Natural killer cell treated with Interleukin-12 subunit alpha and Interleukin-12 subunit beta and Interleukin-15 and Interleukin-18, amount 100 ng/mL, for 72 hours (primary cell): ENCODE measurements at places on chromosomes 7 and 10. TPM values are rescaled to one million over a fixed set of nuclear protein-coding genes. Genes with fewer than 3 reads are reported as not detected.

Gene GPNMB
- total RNA-seq, result not detected

DNA sequence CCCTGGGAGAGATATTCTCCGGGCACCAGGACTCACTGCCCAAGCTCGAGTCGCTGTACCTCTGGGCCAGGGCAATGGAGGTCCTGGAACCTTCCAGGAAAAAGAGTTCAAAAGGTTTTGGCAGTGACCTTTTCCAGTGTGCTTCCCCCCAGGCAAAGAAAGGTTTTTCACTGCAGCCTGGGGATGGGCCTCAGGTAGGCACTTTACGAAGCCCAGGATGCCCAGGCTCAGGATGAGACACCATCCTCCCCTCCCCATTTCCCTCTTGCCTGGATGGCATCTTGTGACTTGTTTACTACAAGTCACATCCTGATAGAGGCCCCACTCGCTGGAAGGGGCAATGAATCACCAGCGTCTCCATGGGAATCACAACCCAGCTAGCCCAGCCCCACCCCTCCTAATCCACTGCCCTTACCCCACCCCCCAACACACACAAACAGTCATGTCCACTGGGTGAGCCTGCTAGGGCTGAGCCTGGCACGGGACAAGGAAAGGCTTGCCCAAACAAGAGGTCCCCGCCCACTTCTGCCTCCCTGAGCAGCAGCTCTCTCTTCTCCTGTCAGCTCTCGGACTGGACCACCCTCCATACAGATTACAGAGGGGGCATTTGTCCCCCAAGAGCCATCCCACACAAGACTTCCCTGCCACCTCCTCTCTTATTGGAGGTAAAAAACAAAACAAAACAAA is 93.8 kb upstream of the SMNDC1 start:
- DNase-seq, result no peak

DNA sequence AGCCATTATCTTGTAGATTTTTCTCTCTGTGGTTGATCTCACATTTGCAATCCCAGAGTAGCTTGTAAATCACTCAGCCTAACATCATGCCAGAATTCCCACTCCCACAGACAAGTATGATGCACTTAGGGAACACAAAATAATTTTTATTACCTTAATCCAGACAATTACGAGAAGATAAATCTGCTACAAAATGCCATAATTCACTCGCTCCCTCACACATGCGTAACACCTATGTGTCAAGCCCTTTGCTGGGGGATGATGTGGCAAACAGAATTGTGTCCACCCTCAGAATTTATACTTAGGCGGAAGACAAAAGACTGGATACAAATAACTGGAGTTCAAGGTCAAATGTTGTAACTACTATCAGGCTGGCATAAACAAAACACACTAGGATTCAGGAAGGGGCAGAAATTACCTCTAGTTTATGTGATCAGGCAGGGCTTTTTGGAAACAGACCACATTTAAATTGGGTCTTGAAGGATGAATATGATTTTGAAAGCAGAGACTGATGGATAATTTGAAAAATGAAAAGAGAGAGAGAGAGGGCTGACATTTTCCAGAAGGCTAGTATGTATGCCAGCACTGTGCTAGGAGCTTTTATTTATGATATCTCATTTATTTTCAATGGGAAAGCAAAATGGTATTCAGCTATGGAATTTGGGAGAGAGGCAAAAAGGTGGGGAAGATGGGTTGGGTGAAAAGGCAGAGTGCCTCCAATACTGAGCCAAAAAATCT is 69.8 kb downstream of the DOCK4 start:
- no peak for DNase-seq

GRCh38 chr10:70680899-70681730 is 8.8 kb downstream of the ADAMTS14 start:
- no peak for DNase-seq

GRCh38 chr10:30675791-30676718 is 46.5 kb upstream of the LYZL2 start:
- no peak for DNase-seq

Gene PIK3CG
- total RNA-seq, result 80.7 TPM

- no peak for DNase-seq
Observed at GRCh38 chr10:22346096-22346661, 883 bp downstream of the SPAG6 start.

GRCh38 chr10:105063796-105064195 is 422.7 kb downstream of the SORCS3 start:
- DNase-seq, result no peak

DNA sequence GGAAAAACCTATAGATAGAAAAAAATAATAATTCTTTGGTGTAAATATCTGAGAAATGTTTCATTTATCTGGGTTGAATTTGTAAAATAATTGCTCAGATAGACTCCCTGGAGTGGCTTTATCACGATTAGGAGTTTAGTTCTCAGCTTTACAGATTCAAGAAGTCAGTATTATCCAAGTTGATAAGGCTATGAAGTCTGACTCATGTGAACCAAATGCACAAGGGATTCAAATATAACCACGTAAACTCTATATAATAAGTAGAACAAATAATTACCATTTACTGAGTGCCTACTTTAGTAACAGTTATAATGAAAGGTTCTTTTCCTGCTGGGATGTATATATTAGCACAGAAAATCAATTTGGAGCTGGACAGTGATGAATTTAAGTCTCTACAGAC is 290.4 kb downstream of the PRKG1 start:
- no peak for DNase-seq

Gene FEZF1
- total RNA-seq, result not detected

DNA sequence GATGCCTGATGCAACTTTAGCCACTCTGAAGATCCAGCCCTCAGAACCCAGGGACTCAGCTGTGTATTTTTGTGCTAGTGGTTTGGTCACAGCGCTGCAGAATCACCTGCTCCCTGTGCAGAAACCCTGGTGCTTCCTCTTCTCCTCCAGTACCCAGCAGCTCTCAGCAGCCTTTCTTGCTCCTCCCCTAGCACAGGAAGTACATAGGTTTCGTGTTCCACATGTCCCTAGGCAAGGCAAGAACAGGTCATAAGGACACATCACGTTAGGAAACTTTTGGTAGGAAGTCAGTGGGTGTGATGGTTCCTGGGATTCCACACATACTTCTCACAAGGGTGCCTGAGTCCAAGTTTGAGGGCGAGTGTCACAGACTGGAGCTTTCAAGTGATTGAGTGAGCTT is 167.9 kb upstream of the PRSS1 start:
- DNase-seq, result no peak

DNA sequence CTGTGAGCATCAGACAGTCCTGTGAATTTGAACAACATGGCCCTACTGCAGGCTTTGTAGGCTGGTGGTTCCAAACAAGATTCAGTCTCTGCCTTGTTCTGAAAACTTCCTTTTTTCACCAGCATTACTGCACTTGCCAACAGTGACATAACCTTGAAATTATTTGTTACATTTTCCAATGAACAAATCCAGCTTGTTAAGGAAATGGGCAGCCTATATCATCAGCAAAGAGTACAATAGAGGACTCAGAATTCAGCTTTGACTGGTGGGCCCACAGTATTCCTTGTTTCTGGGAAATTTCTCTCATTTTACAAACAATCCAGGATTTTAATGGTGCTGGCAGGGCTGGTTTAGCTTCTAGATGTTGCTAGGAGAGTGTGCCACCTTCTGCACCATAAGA is 703.7 kb upstream of the FZD8 start:
- DNase-seq, result no peak

DNA sequence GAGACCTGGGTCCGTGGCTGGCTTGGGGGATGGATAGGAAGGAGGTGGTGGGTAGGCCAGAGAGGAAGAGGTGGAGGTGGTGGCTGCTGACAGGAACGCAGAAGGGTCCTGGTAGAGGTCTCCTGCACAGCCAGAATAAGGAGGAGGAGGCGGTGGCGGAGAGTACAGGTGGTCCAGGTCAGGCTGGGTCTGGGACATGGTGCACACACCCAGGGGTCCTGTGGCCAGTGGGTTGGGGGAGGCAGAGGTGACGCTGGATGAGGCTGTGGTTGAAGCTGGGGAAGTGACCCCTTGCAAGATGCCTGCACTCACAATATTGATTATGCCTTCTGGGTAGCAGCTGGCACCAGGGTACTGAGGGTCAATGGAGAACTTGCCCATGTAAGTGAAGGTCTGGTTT is 2.2 kb downstream of the EGR2 start:
- no peak for DNase-seq

GRCh38 chr7:124764847-124765400 is 668 bp downstream of the GPR37 start:
- no peak for DNase-seq

DNA sequence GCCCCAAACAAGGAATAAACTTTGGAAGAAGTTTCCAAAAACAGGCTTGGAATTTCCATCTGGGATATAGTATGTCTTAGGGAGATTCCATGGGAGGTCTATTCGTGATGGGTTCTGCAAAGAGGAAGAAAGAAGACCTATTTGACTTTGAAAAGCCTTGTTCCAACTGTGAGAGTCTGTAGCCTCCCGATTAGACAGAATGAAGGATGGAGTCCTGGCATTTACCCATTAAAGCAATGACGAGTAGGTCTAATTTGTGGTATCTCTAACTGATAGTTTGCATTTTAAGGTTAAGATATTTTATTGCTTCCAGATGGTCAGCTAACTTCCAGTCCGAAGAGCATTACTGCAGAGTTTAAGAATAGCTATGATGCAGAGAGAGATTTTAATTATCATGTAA is 19.5 kb upstream of the GALNT17 start:
- DNase-seq, result no peak

Gene INSIG1
- 88.1 TPM for total RNA-seq

DNA sequence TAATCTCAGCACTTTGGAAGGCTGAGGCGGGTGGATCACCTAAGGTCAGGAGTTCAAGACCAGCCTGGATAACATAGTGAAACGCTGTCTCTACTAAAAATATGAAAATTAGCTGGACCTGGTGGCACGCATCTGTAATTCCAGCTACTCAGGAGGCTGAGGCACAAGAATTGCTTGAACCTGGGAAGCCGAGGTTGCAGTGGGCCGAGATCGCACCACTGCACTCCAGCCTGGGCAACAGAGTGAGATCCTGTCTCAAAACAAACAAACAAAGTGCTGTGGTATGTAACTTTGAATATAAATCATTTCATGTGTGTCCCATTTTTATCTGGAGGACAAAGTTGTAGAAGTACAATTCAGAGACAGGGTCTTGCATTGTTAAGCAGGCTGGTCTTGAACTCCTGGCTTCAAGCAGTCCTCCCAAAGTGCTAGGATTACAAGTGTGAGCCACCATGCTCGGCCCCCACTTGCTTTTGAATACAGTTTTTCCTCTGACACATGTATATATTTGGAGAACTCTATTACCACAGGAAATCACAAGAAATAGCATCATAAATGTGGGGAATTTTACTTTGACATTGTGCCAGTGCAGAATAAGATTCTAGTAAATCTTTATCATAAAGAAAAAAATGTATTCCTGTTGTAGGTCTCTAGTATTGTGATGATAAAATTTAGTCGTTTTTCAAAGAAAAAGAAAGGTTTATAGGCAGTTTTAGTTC is 32.6 kb downstream of the PTPN12 start:
- DNase-seq, result no peak

Gene TMEM140
- total RNA-seq, result 10.2 TPM

DNA sequence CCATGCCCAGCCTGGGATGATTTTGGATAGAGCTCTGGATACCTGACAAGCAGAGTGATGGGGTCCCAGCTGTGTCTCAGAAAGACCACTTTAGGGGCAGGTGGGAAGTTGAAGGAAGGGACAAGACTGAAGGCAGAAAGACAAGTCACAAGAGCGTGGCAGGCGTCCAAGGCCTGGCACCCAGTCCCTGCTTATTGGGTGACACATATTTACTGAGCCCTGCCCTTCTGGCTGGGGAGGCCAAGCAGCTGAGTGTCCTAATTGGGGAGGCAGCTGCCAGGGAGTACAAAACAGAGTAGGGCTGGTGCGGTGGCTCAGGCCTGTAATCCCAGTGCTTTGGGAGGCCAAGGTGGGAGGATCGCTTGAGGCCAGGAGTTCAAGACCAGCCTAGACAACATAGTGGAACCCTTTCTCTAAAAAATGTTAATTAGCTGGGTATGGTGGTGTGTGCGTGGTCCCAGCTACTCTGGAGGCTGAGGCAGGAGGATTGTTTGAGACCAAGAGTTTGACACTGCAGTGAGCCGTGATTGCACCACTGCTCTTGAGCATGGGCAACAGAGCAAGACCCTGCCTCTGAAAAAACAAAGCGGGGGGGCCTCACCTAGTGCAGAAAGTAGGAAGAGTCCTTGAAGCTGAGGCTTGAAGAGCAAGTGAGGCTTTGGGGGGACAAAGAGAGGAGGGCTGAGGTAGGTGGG is 53.0 kb upstream of the GTF2I start:
- no peak for DNase-seq

- no peak for DNase-seq
Observed at GRCh38 chr10:101617102-101617823, 29.1 kb downstream of the DPCD start.
